Cortex of kidney (tissue), 1 donor: ENCODE measurements at places on chromosomes 5 and 9.

GRCh38 chr9:17339156-17339555 is 204.3 kb downstream of the CNTLN start:
- no peak for DNase-seq

- no peak for DNase-seq
These were observed 32.1 kb downstream of the TRMO start for GRCh38 chr9:97889941-97890887.

- no peak for DNase-seq
These were observed 195.9 kb downstream of the RFK start for GRCh38 chr9:76198336-76198735.

DNA sequence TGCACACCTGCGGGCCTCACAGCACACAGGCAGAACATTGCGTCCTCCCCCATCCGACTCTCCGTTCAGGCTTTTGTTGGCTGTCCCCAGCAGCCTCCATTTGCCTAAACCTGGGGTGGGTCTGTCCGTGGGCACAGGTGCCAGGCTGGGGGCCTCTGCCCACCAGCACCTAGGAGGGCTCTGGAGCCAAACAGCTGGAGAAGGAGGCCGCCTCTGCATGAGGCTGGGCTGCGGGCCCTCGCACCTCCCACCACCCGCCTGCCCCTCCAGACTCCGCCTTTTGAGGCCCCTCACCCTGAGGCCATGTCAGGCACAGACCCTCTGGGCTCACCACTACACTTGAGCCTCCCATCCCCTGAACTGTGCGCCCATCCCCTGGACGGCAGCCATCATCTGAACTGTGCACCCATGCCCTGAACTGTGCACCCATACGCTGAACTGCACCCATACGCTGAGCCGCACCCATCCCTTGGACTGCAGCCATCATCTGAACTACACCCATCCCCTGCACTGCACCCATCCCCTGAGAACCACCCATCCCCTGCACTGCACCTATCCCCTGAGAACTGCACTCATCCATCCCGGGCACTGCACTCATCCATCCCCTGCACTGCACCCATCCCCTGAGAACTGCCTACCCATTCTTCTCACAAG is 98.0 kb upstream of the OTULINL start:
- no peak for DNase-seq

DNA sequence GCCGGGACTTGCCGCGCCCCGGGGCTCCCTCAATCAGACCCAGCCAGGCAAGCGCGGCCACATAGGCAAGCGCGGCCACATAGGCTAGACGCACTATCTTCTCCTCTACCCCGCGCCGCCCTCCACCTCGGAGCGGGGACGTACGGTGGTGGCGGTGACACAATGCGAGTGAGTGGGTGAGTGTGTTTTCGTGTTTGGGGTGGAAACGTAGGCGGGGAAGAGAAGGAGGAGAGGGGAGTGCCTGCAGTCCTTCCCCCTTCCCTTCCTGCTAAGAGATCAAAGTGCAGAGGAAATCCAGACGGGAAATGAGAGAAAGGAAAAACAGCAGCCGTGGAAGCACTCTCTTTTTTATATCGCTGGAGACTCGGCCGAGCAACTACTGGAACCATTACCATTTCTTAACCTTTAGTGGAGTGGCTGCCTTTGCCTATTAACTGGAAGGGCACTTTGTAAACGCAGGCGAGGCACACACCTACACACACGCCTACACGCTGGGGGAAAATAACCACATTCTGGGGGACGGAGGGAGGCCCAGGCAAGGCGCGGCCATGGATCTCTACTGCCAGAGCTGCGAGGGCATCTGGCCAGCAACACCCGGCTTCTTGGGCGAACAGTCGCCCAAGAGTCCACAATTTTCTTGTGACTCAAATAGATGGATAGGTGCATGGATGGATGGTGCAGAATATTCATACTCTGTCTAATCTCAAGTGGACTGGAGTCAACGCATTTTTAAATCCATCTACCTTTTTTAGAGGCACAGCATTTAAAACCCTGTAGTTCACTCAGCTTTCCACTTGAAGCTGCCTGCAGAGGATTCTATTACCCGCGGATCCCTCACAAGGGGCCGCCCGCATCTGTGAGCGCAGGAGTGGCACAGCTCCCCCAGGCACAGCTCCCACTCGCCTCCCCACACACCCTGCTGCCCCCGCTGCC is 2.1 kb downstream of the EDIL3 start:
- DNase-seq: no peak

DNA sequence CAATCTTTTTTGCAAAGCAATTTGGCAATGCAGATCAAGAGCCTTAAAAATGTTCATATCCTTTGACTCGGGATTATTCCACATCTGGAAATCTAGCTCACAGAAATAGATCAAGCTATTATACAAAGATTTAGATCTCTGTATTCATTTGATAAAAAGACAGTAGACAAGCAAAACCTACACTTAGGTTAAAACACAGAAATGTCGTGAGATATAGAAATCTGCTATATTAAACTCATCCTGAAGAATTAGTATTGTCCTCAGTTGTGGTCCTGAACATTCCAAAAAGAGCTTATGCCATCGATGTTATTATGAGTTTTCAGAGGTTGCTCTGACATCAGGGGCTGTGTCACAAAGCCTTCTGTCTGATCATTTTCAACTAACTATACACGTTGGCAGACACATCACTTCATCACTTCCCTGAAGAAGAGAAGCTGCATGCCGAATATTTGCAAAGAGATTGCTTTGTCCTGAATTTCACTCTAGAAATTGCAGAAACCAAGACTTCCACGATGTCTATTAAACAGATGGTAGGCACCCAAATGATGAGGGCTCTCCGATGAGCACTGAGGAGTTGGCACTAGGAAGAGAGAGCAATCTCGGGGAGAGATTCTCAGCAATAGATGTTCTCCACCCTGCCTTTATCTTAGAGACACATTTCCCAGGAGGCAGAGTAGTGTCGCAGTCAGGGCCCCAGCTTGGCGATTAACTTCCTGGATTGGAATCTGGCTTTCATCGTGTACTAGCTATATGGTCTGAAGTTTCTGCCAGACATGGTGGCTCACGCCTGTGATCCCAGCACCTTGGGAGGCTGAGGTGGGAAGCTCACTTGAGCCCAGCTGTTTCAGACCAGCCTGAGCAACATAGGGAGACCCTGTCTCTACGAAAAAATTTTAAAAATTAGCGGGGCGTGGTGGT is 1.9 kb upstream of the UBTD2 start:
- DNase-seq: no peak

GRCh38 chr5:166540156-166540555 is 1751.3 kb upstream of the WWC1 start:
- no peak for DNase-seq

DNA sequence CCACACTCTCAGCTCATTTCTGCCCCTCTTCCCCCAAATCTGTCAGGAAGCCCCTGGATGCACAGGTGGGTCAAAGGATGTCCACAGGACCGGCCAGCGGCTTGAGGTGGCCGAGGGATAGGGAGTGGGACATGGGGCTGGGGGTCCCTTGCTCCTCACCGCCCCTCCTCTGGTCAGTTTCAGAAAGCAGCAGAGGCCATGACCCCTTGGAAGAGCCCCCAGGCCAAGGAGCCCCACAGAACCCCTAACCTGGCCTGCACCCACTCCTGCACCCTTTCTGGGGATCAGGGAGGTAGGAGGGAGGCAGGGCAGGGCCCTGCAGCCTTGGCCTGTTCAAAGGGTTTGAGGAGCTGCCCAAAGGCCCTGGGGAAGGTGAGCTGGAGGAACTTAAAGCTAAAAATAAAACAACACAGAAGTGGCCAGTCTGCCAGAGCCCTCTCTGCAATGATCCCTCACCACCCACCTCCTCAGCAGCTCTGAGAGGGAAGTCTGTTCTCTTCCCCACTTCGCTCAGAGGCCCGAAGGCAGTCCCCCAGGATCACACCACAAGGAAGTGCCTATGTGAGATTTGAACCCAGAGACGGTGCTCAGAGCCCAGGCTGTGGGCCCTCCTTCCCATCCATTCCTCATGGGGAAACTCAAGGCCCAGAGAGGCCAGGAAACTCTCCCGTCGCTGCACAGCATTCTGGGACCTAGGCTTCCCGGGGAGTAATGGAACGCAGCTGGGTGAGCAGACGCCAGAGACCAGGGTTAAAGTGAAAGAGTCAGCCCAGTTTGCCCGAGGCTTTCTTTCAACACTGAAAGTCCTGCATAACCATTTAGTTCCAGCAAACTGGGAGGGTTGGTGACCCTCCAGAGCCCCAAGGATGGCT is 910 bp downstream of the ENG start:
- no peak for DNase-seq

DNA sequence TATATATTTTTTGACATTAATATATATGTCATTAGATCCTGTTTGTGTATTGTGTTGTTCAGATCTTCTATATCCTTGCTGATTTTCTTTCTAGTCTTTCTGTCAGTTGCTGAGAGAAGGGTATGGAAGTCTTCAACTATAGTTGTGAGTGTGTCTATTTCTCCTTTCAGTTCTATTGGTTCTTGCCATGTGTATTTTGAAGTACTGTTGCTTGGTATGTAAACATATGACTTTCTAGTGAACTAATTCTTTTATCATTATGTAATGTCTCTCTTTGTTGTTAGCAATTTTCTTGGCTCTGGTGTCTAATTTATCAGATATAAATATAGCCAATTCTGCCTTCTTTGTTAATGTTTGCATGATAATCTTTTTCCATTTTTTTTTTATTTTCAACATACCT is 84.3 kb upstream of the CAST start:
- no peak for DNase-seq

GRCh38 chr5:175274171-175274570 is 169.8 kb downstream of the DRD1 start:
- DNase-seq: no peak

DNA sequence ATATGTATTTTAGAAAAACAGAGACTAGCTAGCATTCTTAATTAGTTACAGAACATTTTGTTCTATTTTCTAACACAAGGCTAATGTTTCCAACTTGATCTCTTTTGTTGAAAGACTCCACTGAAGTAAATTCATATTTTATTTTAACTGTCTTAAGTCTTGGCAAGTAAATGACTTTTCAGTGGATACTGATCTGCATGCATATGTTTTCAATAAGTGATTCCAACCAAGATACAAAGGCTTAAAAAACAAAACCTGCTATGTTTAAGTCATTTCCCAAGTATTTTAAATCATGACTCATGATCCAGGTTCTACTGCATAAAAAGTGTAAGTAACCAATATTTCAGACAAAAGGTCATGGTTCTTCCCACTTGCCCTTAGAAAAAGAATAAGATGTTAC is 5.7 kb downstream of the CDO1 start:
- no peak for DNase-seq

DNA sequence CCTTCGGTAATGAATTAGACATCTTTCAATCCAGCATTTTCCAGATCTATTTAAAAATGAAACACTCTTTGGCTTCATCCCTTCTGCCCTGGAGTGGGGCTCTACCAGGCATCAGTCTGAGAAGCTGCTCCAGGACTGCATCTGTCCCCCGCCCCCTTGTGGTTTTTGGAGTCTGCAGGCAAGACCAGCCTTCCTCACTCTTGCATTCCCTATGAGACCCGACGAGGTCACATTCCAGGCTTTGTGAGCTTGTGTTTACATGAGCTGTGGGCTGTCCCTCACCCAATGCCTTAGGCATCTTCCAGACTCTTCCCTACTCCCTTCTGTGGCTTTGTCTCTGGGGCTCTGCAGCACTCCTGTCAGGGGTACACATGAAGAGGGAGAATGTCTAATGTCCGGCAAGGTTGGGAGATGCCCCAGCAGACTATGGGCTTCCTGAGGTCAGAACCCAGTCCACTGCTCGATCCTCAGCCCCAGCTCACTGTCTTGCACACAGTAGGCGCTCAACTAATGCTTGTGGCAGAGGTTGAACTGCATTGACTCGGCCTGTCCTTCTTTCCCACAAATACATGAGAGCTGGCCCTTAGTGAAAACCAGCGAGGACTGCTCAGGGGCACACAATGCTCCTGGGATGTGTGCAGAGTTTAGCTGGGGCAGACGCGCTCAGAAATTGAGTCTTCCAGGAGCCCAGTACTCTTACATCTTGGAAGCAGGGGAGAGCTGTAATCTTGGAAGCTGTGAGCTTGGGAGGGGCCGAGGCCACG is 11.7 kb upstream of the GADD45G start:
- DNase-seq: no peak

- no peak for DNase-seq
These were observed 41.7 kb downstream of the C5orf15 start for GRCh38 chr5:133926489-133927299.

DNA sequence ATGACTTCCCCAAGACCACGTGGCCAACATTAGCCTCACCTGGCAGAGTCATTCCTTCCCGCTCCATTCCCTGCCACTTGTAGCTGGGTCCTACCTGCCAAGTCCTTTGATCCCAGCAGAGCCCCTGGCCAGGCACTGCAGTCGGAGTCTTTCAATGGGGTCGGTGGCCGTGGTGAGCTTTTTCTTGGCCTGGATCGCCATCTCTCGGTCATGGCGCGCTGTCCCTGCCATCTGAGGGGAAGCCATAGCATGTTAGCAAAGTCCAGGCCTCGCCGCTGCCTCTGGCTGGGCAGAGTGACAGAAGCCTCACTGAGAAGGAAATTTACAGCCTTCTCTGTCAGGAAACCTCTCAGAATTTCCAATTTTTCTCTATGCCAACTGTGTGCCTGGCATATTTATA is 17.5 kb downstream of the CAPSL start:
- no peak for DNase-seq

DNA sequence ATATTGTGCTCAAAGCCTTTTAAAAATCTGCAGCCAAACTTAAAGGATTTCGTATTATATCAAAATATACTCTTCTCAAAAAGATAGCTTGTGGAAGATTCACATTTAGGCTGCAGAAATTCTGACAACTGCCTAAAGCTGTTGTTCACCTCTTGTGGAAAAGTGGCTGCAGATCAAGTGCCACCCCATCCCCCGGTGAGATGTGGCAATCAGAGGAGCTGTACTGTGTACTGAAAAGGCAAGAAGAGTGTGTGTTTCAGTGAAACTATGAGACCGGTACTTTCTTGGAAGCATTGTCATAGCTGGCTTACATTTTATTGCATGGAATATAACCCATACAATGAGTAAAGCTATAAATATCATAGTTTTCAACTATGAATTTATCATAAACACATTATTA is 64.3 kb downstream of the CDH18 start:
- no peak for DNase-seq
